Stimulated activated CD8-positive, alpha-beta memory T cell treated with anti-CD3 and anti-CD28 coated beads, Interleukin-15, amount 100 ng/mL, for 48 hours (primary cell): ENCODE measurements at places on chromosomes 5 and 9.

- no peak for DNase-seq
Measured at GRCh38 chr9:132141948-132142594, 19.8 kb upstream of the NTNG2 start.

DNA sequence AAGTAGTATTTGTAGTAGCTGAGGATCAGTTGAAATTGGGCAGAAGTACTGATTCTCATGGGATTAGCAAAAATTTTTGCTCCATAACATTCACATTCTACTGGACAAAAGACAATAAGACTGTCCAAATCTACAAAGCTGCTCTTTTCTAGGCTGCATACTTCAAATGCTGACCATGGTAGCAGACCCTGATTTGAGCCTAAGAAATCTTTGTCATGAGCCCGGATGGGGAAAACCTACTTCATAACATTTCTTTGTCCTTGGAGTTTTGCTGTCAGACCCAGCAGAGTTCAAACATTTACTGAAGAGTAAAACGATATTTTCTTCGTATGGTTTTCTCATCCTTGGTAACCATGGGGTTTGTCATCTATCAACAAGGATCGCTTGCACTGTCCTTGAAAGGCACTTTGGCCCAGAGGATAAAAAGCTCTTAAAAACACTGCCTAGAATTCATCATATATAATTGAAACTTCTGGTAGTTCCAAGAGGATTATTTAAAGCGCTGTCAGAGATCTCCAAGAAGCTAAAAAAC lies 216.9 kb downstream of the CAVIN4 start:
- DNase-seq = no peak

GRCh38 chr5:101561018-101561417 lies 657.9 kb upstream of the ST8SIA4 start:
- DNase-seq = no peak

DNA sequence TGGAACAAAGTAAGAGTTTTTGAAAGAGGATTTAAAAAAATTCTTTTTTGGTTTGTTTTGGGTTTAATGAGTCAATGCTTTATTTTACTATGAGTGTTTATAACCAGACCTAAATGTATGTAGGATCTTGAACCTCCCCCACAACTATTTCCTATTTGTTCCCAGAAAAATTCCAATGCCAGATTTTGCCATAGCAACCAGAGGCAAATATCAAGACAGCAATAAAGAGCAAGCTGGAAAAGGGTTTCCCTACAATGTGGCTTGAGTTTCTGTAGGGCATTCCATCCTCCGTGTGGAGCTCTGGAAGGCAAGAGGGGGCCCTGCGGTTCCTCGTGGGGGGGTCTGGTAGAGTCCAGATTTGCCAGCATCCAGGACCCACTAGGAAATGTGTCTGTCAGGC lies 27.8 kb upstream of the GDNF start:
- no peak for DNase-seq

GRCh38 chr5:98770209-98770910 lies 3.1 kb upstream of the RGMB start:
- DNase-seq = no peak

DNA sequence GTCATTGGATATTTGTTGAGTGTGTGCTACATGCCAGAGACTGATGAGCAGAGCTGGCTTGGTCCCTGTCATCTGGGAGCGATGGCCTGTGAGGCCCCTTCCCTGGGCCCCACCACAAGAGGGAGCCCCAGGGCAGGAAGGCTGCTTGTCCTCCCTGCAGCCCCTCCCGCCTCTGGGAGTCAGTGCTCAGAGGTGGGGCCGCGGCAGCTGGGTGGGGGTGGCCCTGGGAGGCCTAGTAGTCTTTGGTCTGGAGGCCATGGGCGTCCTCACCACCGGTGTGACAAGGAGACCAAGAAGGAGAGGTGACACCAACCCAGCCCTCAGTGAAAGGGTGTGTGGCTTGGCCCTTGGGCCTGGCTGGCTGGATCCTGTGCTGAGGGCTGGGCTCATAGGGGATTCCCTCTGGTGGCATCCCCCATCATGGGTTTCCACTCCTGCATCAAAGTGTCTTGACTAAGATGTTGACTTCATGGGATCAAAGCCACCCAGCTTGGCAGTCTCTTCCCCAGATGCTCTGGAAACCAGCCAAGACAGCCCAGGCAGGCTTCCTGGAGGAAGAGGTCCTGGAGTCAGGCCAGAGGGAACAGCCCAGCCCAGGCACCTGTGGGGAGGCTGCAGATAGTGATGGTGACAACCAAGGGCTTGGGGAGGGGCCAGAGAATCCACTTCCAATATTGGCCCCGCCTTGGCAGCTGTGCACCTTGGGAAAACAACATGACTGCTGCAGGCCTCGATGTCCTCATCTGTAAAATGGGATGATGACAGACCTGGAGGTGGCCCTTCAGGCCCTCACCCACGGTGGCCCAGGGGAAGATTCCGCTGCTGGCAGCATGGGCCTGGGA lies 166.7 kb downstream of the GAPVD1 start:
- no peak for DNase-seq

DNA sequence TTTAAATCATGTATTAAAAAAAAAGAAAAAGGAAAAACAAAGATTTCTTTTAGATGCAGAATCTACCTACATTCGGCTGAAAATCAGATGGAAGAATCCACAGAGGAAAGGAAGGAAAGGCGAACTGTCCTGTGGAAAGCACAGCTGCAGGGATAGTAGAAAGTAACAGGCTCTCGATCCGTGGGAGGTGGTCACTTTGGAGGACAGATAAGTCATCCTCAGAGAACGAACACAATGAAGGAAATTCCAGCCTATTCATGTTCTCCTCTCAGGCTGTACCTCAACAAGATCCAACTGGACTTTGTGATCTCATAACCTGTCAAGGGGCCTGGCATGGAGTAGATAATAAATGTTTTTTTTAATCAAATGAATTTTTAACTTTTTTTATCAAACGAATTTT lies 72.8 kb downstream of the NR6A1 start:
- no peak for DNase-seq

DNA sequence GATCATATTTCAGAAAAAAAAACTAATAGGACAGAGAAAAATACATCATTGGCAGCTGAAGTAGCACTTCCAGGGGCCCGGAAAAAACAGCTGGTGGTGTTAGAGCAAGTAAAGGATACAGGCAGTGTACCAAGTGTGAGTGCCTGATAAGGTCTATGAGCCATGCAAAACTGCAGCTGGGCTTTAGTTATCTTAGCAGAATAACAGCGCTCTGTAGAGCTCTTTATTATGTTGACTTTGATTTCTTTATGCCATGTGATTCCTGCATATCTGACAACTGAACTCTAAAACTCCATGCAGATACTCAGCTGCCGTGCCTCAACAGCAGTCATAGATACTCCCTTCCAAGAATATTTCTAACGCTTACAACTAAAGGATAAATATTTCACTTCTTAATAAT lies 119.5 kb downstream of the CAAP1 start:
- no peak for DNase-seq

- DNase-seq = no peak
Measured at GRCh38 chr5:178231539-178232123, 971 bp downstream of the PHYKPL start.

- DNase-seq = no peak
Measured at GRCh38 chr5:4579679-4580078, 560.5 kb upstream of the ADAMTS16 start.

- DNase-seq = no peak
Measured at GRCh38 chr5:142785206-142785605, 15.0 kb downstream of the ARHGAP26 start.

GRCh38 chr5:158162479-158163034 lies 303.6 kb upstream of the CLINT1 start:
- no peak for DNase-seq

DNA sequence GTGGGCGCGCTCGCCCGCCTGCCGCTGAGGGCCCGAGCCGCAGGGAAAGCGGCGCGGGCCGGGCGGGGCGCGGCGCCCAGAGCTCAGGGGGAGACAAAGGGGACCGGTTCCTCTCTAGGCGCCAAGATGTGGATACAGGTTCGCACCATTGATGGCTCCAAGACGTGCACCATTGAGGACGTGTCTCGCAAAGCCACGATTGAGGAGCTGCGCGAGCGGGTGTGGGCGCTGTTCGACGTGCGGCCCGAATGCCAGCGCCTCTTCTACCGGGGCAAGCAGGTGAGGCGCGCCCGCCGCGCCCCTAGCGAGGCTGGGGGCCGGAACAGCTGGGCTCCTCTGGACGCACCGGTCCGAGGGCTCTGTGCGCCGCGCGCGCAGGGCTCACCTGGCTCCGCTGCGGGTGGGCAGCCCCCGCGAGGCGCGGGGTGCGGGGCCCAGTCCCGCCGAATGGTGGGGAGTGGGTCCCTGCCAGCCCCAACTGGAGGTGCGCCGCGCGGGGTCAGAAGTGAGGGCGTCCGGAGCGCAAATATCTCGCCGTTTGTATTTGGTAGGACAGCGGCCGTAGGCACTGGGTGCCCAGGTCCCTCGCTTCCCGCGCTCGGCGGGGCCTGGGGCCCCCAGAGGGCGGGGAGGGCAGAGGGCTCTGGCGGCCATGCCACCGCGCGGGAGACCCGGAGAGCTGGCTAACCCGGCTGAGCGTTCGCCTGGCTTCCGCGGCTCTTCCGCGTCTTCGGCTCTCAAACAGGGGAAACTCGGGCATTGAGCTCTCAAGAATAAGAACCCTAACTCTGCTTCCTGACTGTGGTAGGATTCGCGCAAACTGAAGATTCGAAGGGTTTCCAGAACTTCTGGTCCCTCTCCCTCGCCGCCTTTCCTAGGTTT lies 607 bp downstream of the UHRF2 start:
- DNase-seq = peak; percentile 9

GRCh38 chr9:81680006-81680405 lies 9.3 kb downstream of the TLE1 start:
- no peak for DNase-seq

- DNase-seq = no peak
Measured at GRCh38 chr5:72433522-72433921, 73.7 kb downstream of the ZNF366 start.

DNA sequence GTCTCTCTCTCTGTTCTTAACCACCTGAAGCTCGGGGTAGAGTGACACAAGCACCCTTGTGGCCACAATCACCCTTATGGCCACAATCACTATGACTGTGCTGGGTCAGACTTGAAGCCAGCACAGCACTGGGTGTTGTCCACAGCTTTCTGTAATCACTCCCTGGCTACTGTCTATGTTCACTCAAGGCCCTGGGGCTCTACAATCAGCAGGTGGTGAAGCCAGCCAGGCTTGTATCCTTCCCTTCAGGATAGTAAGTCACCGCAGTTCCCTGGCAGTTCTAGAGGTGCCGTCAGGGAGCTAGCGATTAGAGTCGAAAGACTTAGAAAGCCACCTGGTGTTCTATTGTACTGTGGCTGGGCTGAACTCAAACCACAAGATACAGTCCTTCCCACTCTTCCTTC lies 44.2 kb downstream of the GDA start:
- DNase-seq = no peak

DNA sequence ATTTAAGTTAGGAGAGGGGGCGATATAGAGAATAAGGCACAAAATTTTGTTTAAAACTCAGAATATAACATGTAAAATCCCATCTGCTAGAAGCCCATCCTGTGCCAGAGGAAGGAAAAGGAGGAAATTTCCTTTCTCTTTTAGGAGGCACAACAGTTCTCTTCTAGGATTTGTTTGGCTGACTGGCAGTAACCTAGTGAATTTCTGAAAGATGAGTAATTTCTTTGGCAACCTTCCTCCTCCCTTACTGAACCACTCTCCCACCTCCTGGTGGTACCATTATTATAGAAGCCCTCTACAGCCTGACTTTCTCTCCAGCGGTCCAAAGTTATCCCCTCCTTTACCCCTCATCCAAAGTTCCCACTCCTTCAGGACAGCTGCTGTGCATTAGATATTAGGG lies 18.3 kb downstream of the MOCS2 start:
- no peak for DNase-seq

- DNase-seq = no peak
Measured at GRCh38 chr9:98002808-98003207, 19.7 kb downstream of the ANP32B start.

- DNase-seq = no peak
Measured at GRCh38 chr5:75368391-75368790, 31.4 kb downstream of the HMGCR start.

DNA sequence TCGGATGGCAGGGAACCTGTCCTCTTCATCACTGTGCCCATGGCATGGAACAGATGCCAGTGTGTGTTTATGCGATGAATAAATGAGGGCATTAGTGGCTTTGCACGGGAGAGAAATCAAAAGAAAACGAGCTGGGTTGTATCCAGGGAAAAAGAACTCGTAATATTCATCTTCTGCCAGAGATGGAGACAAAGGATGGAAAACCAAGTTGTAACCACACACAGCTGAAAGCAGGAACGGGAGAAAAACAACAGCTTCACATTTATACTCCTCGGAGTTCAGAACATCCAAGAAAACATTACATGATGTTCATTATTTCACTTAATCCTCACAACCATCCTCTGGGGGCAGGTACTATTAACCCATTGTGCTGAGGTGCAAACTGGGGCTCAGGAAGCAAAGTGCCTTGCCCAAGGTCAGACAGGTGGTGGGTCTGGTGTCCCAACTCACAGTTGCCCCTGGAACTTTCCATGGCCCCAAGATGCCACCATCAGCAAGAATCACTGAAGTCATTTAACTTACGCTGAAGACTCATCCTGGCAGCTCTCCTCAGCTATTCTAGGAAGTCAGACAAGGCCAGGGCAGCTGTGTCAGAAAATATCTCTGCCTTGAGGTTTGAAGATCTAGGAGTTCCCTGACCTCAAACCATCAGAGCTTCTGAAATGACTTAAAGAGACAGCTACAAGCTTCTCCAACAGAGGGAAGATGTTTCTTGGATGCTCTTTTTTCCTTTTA lies 250.4 kb downstream of the NSG2 start:
- DNase-seq = no peak

DNA sequence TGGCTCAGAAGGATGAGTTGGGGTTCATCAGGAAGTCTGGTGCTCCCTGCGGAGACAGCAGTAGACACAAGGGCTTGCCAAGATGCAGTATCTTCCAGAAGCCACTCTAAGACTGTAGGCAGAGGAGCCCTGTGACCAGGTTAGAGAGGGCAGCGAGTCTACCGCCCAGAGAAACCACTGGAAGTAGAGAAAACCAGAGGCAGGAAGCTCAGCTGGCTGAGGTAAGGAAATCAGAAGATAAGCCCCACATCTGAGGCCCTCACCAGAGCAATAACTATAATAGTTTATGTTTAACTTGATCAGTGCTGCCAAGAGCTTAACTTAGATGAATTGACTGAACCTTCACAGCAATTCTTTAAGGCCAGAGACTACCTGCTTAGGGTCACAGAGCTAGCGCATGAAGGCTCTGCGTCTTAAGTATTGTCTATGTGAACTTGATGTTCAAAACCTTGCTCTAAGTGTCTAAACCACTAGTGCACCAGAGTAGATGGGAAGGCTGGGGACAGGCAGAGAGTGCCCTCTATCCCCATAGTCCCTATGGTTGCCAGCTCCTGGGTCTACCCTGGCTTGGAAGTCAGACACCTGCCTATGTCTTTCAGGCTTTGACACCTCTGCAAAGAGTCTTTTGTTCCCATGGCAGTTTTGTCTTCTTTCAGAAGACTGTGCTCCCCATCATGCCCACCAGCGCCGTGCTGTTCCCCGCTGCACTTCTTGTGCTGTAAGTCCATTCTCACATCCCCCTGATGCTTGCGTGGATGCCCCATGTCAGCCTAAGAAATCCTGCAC lies 228.2 kb upstream of the KLF4 start:
- no peak for DNase-seq

DNA sequence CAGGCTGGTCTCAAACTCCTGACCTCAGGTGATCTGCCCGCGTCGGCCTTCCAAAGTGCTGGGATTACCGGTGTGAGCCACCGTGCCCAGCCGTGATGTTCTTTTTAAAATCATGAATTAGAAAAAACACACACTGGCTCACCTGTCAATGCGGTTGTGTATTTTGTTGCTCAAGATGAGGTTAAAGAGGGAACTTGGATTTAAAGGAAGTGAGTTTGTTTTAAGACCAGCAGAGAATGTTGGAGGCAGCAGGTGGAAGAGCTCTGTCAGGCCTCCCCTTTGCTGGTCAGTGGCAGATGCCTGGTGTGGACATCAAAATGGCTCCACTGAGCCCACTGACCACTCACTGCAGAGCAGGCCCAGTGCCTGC lies 38.9 kb downstream of the WNK2 start:
- DNase-seq = no peak
